Activated CD8-positive, alpha-beta T cell treated with anti-CD3 and anti-CD28 coated beads, Interleukin-2, amount 10 ng/mL, durations not matched to agents 7 days and 5 days (primary cell): ENCODE measurements at places on chromosomes 16 and 17. TPM values are rescaled to one million over a fixed set of nuclear protein-coding genes. Genes with fewer than 3 reads are reported as not detected.

The KRT9 gene
- total RNA-seq = not detected

The NHERF1 gene
- total RNA-seq = 296 TPM

The NPIPB9 gene
- total RNA-seq = 3.7 TPM

The OR4D1 gene
- 0.50 TPM for total RNA-seq

The PKD1 gene
- 66.0 TPM for total RNA-seq

The DHRS7C gene
- total RNA-seq = not detected

DNA sequence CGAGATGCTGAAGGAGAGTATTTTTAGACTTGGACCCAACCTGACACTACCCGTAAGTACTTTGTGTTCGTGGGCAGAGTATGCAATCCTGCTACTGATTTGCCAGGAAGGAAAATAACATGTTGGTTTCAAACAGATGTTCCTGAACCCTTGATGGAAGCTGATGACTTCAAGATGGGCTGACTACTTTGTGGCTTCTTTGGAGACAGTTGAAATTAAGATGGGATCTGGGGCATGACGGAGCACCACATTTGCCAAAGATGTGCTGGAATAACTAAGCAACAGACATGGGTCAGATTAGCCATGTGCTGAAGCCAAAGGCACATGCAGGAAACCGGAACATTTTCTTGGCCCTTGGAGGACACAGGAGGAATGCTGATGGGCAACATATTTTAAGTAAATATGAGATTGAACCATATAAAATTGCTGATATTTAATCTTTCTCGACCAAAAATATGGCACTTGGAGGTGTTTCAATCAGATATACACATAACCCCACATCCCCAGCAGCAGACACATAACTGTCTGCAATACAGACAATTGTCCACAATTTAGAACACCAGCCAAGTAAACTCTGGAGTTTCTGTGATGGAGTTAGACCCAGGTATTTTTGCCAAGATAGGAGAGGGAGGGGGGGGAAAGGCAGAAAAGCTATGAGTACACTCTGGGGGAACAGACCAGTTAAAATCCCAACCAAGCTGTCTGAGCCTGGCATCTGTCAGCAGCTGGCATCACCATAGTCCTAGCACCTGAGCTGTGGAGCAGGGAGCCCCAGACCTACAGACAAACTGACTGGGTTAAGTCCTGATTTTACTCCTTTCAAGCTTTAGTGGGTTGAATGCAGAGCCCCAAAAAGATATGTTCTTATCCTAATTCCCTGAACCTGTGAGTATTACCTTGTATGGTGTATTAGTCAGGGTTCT is 329.4 kb upstream of the CDH5 start:
- H3K4me3 ChIP-seq = no peak overlapping the region
- H3K36me3 ChIP-seq = no peaks in the 10 kb centered on the region
- no peak for DNase-seq
- H3K4me1 ChIP-seq = no peaks in the 10 kb centered on the region

DNA sequence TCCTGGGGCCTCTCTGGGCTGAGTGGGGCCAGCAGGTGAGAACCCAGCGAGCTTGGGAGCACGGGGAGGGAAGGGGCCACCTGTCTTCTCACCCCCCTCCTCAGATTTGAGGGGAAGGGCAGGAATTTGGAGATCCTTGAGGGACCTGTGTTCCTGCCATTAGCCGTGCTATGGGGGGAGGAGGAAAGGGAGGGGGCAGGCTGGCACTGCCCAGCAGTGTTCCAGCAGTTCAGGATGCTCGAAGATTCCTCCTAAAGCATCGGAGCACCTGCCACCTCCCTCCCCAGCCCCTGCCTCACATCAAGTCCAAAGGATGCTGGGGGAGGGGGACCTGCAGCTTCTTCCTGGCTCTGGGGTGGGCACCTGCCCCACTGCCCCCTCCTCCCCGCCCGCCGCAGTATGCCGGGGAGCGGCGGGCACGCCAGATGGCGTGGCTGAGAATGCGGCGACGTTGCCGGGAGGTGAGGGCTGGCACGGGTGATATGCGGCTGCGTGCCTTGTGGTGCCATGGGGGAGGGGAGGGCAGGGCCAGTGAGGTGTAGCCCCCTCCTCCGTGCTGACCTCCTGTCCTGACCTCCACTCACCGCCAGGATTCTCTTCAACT is 4.7 kb upstream of the NEUROD2 start:
- H3K36me3 ChIP-seq = no peaks in the 10 kb centered on the region
- H3K27me3 ChIP-seq = peaks cover 49% of the 10 kb centered on the region
- H3K4me1 ChIP-seq = peaks cover under 1% of the 10 kb centered on the region
- no peak for DNase-seq
- no peak overlapping the region for H3K4me3 ChIP-seq
- no peak overlapping the region for H3K27ac ChIP-seq

GRCh38 chr17:81428516-81428915 is 33.3 kb downstream of the BAHCC1 start:
- no peak for DNase-seq
- H3K4me3 ChIP-seq = no peak overlapping the region
- H3K4me1 ChIP-seq = peaks cover 16% of the 10 kb centered on the region

GRCh38 chr16:59759296-59759695 is 1025.2 kb upstream of the GOT2 start:
- H3K27me3 ChIP-seq = no peaks in the 10 kb centered on the region
- no peak overlapping the region for H3K27ac ChIP-seq
- no peak overlapping the region for H3K4me3 ChIP-seq
- no peaks in the 10 kb centered on the region for H3K36me3 ChIP-seq
- H3K4me1 ChIP-seq = no peaks in the 10 kb centered on the region
- DNase-seq = no peak

GRCh38 chr16:57540387-57540786 is 2.1 kb upstream of the ADGRG5 start:
- H3K4me1 ChIP-seq = peaks cover 74% of the 10 kb centered on the region
- peak; percentile 18 for DNase-seq
- peaks cover 1% of the 10 kb centered on the region for H3K36me3 ChIP-seq
- H3K27ac ChIP-seq = peak overlapping the region; percentile 66
- H3K27me3 ChIP-seq = no peaks in the 10 kb centered on the region

- H3K27me3 ChIP-seq = peaks cover 2% of the 10 kb centered on the region
- H3K27ac ChIP-seq = no peak overlapping the region
- H3K4me1 ChIP-seq = no peaks in the 10 kb centered on the region
- DNase-seq = no peak
Observed at GRCh38 chr17:72407336-72407909, 286.6 kb downstream of the SOX9 start.

DNA sequence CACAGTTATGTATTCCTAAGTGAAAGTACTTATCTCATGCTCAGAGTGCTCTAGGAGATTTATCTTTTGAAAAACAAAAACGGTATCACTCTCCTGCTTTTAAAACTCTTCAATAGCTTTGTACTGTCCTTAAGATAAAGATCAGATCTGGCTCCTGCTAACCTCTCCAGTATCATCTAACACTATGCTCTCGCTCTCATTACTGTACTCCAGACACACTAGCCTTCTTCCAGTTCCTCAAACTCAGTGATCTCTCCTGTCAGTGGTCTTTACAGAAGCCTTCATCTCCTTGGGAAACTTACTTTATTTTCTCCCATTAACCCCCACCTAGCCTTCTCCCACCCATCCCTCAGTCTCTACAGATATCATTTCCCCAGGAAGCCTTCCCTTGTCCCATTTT is 10.1 kb downstream of the ULK2 start:
- H3K4me1 ChIP-seq = no peaks in the 10 kb centered on the region
- peaks cover 2% of the 10 kb centered on the region for H3K36me3 ChIP-seq
- no peaks in the 10 kb centered on the region for H3K27me3 ChIP-seq
- H3K4me3 ChIP-seq = no peak overlapping the region
- no peak for DNase-seq
